NCI-H187 treated with DMSO at 0.1 percent for 48 hours (cell line): ENCODE measurements at places on chromosomes 2 and 18.

GRCh38 chr2:181910028-181910831 lies 18.7 kb downstream of the ITPRID2 start:
- no peak for DNase-seq

DNA sequence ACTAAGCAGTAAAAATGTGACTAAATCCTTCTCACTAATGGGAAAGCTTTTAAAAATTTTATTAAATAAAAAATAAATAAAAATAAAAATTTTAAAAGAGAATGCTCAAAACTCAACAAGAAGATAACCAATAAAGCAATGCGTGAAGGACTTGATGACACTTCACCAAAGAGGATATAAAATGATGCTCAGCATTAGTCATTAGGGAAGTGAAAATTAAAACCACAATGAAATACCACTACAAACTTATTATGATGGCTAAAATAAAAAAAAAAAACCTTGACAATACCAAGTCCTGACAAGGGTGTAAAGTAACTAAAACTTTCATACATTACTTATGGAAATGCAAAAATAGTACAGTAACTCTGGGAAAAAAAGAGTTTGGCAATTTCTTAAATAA lies 3.3 kb upstream of the WDR75 start:
- no peak for DNase-seq

- DNase-seq = no peak
Observed at GRCh38 chr2:6052649-6053048, 360.5 kb downstream of the SOX11 start.

GRCh38 chr2:170148161-170148560 lies 29.8 kb upstream of the MYO3B start:
- DNase-seq = no peak

- no peak for DNase-seq
Observed at GRCh38 chr18:44773640-44774155, 93.0 kb downstream of the SETBP1 start.

- no peak for DNase-seq
Observed at GRCh38 chr2:215833531-215834162, 179.7 kb downstream of the MREG start.

DNA sequence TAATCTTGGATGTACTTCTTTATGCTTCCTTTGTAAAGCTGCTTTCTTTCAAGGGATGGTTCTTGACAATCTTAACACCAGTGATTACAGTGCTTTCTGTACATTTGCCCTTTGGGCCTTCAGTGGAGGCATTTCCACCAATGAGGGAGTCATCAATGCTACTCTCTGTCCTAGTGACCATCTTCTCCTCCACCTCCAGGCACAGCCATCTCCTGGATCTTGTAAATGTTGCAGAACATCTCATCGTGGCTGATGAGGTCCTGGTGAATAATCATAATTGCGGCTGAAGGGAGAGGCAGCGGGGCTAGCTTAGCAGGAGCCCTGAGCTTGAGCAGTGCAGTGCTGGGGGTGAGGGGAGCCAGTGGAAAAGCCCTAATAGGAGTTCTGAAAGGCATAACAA lies 32.5 kb downstream of the IDH1 start:
- DNase-seq = no peak

- no peak for DNase-seq
Observed at GRCh38 chr2:10231551-10232085, 71.1 kb upstream of the HPCAL1 start.

DNA sequence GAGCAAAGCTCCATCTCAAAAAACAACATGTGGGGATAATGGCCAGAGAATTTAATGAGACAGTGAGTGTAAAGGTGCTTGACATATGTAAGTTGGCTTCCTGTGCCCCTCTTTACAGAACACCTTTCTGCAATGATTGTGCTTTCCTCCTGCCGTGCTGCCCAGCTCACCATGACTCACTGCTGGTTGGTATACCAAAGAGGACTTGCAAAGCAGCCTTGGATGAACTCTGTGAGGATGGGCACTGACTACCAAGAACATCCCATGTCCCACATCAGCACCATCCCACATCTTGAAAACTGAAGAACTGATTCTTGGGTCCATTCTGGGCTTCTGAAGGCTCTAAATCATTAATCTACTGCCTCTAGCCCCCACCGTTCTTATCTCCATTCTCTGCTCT lies 52.2 kb downstream of the NGEF start:
- DNase-seq = no peak

- DNase-seq = no peak
Observed at GRCh38 chr2:226965376-226965775, 129.5 kb downstream of the RHBDD1 start.

GRCh38 chr2:233929352-233930022 lies 12.3 kb downstream of the TRPM8 start:
- no peak for DNase-seq

DNA sequence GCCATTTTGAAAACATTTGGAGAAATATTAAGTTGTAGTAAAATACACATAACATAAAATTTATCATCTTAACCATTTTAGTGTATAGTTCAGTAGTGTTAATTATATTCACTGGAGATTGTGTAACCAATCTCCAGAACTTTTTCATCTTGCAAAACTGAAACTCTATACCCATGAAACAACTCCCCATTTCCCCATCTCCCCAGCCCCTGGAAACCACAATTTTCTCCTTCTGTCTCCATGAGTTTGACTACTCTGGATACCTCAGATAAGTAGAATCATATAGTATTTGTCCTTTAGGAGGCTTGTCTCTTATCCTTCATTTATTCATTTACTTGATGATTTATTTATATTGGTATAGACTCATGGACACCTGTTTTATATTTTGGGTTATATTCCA lies 392.9 kb downstream of the SETBP1 start:
- no peak for DNase-seq

- no peak for DNase-seq
Observed at GRCh38 chr2:11998626-11999378, 252.4 kb downstream of the LPIN1 start.

DNA sequence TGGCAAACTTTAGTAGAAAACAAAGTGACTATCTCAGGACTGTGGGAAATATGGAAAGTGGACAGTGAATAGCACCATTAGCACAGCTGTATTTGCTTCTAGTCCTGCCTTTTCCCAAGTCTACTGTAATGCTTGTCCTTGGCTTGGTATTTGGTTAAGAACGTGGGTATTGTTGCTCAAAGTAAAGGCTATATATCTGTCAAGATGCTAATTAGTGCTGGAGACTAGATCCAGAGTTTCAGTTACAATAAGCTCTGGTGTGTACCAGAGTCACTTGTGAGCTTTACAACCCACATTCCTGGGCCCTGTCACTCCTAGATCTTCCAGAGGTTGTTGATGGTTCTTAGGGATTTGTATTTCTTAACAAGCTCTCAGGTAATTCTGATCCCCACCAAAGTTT lies 313.6 kb downstream of the SLC8A1 start:
- DNase-seq = no peak

DNA sequence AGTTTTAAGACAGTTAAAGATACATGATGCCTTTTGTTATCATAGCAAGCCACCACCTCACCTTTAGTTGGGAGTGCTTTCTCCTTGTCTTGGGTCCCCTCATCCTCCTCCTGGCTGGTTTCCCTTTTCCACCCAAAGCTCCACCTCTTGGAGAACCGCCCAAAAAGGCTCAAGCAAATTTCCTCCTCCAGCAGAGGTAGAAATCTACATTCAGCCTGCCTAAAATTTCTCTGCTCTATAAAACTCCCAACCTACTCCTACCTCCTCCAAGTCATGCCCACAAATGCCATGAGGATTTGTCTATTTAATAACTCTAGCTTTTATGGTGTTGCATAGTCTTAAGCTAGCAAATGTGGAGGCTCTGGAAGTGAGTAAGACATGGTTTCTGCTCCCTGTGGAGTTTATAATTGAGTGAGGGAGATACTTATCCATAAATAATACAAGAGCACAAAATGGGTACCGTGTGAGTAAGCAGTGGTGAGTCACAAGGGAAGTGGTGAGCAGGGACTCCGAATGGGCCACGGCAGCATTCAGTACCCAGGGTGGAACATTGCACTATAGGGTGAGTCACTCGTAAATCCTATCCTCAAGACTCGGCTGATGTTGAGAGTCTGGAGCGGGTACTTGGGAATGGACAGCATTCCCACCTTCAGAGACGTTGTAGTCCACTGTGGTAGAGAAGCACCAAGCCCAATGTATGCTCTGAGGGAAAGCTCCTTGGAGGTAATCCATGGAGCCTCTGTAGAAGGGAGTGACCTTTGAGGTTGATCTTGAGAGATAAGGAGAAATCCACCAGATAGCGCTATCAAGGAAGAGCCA lies 146.3 kb downstream of the RTN4 start:
- no peak for DNase-seq
